ENCODE measurements at places on chromosomes 3 and 15.

GRCh38 chr3:14950274-14950673, 2.9 kb downstream of the NR2C2 start:
- no peak for DNase-seq

DNA sequence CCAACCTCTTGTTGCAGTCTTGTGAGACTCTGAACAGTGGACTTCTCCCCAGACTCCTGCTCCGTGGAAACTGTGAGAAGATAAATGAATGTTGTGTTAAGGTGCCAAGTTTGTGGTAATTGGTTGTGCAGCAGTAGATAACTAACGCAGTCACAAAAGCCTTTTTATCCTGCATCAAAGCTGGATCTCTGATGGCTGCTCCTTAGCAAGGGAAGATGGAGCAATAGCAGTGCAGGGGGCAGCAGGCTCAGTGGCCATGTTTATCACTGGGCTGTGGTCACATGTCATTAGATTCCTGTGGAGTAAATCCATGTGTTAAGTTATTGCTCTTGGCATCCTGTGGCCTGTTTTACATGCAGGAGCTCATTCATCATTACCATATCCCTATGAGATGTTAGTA, 13.5 kb downstream of the CMTM7 start:
- no peak for DNase-seq

DNA sequence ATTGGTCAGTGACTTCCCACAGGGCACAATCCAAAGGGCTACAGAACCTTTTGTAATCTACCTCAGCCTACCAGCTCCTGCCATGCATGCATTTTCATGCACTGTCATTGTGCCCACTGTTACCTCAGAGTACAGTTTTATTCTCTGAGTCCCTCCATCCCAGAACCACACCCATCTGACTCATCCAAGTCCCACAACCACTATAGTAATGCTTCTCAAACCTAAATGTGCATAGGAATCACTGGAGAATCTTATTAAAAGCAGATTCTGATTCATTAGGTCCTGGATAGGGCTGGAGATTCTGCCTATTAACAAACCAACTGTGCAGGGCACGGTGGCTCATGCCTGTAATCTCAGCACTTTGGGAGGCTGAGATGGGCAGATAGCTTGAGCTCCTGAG, 3.7 kb upstream of the B3GALNT1 start:
- DNase-seq, result no peak

DNA sequence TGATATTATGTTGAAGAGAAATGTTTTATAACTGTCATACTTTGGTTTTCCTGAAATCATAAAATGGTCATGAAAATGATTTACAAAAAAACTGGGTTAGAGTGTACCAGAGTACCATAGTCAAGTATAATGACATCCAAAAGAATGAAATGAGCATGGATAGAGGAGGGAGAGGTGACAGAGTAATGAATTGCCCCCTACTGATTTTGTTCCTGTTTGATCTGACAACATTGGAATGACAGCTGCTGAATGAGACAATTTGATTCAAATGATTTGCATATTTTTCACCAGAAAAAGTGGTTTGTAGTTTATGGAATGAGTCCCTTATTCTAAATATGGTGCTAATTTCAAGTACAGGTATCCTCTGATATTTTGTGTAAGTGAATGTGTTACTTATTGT, 271.7 kb downstream of the CNTN4 start:
- DNase-seq, result no peak

DNA sequence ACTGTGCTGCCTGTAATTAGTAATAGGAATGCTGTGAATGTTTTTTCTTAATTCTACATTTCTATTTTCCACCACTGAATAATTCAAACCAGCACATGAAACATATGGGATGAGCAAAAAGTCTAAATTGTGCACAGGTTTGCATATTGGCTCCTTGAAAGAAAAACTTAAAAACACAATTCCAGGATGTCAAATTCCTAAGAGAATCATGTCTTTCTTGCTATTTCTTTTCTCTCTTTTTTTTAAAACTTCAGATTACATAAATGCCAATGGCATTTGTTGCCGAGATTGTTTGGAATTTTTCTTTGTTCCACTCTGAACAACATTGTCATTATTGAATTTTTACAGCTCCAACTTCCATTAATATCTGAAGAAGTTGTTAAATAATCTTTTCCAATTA, 60.8 kb downstream of the VGLL3 start:
- DNase-seq, result no peak

GRCh38 chr3:108328821-108329486, 32.6 kb downstream of the HHLA2 start:
- DNase-seq, result no peak

DNA sequence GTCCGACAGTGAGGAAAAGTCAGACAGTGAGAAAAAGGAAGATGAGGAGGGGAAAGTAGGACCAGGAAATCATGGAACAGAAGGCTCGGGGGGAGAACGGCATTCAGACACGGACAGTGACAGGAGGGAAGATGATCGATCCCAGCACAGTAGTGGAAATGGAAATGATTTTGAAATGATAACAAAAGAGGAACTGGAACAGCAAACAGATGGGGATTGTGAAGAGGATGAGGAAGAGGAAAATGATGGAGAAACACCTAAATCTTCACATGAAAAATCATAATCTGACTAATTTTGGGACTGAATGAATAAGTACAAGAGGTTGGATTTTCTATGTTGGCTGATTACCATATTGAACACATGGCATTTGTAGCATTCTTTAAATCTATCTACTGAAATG, 26.2 kb downstream of the SEC62 start:
- no peak for DNase-seq

GRCh38 chr15:99729920-99730319, 3.3 kb downstream of the LYSMD4 start:
- peak; percentile 38 for DNase-seq

- no peak for DNase-seq
Measured at GRCh38 chr3:167246252-167246651, 133.8 kb downstream of the ZBBX start.

DNA sequence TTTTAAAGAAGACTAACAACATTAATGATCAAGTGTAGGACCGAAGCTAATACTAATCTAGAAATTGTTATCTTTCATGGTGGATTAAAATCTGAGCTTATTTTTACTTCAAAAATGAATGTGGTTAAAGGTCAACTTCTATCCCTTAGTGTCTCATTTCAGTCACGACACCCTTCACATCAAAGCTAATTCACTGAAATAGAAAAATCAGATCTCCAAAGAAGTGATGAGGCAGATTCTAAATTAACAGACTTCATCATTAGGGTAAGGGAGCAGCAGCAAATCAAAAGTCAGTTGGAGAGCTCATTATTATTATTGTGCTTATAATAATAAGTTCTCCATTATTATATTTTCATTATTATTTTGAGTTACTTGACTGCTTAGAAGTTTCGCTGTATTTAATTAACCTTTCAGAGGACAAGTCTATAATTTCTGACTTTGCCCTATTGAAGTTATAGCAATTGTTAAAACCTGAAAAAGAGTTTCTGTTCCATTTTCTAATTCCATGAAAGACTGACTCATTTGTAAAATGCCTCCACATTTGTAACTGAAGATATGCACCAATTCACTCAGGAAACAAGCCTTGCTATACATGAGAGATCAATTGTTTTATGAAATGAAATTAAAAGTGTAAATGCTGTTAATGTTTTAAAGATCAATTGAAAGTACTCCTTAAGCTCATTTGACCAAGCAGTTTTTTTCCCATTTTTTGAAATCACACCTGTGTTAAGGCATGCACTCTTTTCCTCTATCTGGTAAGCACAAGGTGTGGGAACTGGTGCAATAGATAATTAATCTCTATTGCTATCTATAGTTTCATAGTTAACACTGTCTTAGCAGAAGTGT, 23.1 kb upstream of the CMC1 start:
- DNase-seq, result no peak

GRCh38 chr15:74768771-74769342, 13.0 kb upstream of the CSK start:
- DNase-seq, result peak; percentile 85

GRCh38 chr3:32685543-32686185, 676 bp downstream of the CNOT10 start:
- DNase-seq, result no peak

DNA sequence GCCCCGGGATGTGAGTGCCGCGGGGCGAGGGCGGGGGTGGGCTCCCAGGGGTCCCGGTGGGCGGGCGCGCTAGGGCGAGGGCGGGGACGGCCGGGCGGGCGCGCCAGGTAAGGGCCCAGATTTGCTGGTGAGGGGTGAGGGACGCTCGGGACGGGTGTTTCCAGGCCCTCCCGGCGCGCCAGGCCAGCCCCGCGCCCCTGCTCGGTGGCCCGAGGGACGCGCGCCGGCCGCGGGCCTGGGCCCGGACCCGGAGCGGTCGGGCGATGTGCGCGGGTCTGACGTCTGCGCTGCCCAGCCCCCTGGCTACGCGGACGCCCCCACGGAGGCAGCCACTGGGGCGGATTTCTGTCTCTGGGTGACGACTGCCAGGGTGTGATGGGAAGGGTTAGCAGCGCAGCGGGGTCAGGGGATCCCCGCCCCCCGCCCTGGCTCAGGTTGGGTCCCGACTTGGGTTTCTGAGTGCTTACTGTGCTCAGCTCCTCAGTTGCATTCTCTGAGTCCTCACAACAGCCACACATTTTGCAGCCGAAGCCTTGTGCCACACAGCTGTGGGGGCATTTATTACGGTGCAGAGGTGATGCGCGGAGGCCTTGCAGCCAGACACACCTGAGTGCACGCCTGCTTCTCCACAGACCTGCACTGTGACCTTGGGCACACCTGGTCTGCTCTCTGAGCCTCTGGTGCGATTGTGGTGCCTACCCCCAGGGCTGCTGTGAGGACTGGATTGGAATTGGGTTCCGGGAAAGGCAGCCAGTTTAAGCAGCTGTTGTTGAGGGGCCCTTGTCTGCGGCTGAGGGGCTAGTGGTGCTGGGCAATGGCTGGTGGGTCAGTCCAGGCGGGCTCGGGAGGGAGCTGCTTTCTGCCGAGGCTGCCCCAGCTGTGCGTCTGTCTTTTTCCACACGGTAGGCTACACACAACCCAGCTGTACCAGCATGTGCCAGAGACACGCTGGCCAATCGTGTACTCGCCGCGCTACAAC, 523 bp downstream of the HDAC11 start:
- peak; percentile 79 for DNase-seq

GRCh38 chr15:94105760-94106159, 125.6 kb upstream of the MCTP2 start:
- no peak for DNase-seq

DNA sequence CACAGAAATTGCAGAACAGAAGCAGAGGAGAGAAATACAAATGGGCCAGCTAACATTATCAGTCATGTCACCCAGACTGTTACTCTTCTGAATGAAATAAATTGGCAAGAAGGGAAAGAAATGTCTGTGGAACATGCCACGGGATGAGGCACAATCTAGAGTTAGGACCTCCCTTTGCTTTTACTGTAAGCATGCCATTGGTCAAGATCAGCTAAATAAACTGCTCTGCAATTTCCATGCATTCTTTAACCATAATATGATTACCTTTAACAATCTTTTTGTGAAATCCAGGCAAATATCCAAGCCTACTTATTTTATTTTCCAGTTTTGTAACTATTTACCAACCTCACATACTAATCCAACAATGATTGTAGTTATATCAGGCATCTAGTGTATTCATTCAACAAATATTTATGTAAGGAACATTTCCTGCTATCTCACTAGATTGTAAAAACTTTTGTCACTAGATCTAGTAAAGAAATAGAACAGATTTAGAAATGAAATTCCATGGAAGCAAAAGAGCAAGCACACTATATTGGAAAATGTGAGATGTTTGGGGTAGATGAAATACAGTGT, 383.4 kb downstream of the MECOM start:
- DNase-seq, result no peak

DNA sequence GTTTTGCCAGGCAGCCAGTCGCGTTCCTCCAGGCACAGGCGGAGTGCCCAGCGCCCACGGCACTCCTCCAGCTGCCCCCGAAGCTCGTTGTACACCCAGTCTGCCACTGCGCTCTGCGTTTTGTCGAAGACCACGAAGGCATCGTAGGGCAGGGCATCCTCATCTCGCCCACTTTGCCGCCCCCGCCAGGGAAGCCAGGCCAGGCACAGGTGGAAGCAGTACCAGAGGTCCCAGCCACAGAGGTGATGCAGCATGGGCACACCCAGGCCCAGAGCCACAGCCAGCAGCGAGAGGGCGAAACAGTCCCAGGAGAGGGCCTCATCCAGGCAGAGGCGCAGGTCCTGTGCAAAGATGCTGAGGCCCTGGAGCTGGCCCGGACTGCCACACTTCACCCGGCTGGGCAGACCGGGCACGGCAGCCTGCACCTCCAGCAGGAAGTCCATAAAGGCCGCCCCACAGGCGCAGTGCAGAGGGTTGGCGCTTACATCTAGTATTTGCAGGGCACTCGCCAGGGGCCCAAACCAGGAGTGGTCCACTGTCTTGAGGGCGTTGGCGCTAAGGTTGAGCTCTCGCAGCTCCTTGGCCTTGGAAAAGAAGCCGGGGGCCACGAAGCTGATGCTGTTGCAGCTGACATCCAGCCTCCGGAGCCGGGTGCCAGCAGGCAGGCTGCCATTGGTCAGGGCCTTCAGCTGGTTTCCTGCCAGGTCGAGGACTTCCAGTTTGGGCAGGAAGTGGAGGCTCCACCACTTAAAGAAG, 3.7 kb downstream of the TLR9 start:
- peak; percentile 82 for DNase-seq

DNA sequence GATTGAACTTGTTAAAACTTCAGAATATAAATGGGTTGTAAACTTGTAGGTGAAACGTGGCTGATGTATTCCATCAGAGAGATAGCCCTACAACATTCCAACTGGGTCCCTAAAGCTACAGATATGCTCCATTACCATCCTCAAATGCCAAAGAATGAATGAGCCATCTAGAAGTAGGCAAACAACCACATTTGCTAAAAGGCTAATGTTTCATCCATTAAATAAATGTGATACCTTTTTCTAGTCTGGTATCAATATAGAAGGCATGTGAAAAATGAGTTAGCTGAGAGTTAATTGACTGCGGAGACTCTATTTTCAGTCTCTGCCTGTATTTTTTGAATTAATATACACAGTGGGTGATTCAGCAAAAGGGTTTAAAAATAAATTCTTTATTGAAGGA, 203.8 kb downstream of the RBMS3 start:
- DNase-seq, result no peak

DNA sequence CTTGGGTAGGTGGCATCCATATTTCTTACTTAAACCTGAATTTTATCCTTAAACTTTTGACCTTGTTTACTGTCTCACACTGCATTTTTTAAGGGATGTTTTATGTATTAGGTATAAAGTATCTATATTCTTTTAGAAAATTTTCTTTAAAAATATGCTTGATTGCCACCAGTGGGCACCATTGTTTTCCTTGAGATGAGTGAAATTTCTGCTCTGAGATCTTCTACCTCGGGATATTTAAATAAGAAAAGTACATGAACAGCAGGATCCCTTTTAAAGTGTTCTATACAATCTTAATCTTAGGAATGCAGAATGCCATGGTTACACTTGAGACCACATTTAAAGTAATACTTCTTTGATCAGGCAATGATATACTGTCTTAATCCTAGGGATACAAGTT, 108.7 kb downstream of the SLMAP start:
- DNase-seq, result no peak

GRCh38 chr3:127071597-127072001, 88.7 kb downstream of the PLXNA1 start:
- peak; percentile 37 for DNase-seq

DNA sequence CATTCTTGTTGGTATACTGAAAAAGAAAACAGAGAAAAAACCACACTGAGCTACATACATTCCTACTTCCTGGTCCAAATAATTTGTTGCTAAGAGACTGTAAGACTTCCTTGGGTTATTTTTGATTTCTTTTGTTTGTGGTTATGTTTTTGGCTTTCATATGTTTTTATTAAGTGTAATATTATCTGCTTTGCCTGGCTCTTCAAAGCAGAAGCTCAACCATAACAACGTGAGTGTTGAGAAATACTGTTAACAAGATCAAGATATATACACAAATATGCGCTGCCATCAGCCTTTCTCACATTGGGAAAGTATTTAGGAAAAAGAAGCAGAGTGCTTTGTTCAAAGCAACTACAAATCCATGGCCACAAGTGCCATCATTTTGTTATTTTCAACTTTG, 556.2 kb upstream of the CBLB start:
- DNase-seq, result no peak
